Liver (tissue), 10 donors: ENCODE measurements at places on chromosomes 4 and X. TPM values are rescaled to one million over a fixed set of nuclear protein-coding genes. Genes with fewer than 3 reads are reported as not detected.

The PABPC1L2B gene
- not detected for total RNA-seq

DNA sequence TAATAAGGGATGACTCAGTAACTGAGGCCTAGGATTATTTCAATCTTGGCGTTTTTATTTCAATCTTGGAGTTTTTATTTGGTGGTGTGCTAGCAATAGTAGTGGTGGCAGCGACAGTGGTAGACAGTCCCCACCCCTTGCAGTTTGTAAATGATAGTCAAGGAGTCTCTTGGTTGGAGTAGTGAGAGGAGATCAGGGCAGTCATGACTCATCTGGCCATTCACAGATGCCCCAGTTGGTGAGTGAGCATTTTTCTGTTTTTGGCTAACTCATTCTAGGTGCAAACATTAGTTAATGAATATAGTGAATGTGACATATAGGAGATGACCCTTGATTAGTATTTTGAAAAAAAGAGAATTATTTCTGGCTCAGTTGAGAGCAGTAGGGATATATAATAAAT is 93.5 kb upstream of the ADAD1 start:
- no peak for DNase-seq
- no peaks in the 10 kb centered on the region for H3K27me3 ChIP-seq
- H3K4me1 ChIP-seq, result no peaks in the 10 kb centered on the region
- peaks cover 23% of the 10 kb centered on the region for H3K36me3 ChIP-seq
- no peak overlapping the region for H3K27ac ChIP-seq
- H3K4me3 ChIP-seq, result no peak overlapping the region

The CORIN gene
- 0.17 TPM for total RNA-seq

GRCh38 chr4:128823025-128823661 is 13.6 kb downstream of the JADE1 start:
- no peak overlapping the region for H3K4me3 ChIP-seq
- H3K27ac ChIP-seq, result no peak overlapping the region
- no peak for DNase-seq
- peaks cover 6% of the 10 kb centered on the region for H3K4me1 ChIP-seq

DNA sequence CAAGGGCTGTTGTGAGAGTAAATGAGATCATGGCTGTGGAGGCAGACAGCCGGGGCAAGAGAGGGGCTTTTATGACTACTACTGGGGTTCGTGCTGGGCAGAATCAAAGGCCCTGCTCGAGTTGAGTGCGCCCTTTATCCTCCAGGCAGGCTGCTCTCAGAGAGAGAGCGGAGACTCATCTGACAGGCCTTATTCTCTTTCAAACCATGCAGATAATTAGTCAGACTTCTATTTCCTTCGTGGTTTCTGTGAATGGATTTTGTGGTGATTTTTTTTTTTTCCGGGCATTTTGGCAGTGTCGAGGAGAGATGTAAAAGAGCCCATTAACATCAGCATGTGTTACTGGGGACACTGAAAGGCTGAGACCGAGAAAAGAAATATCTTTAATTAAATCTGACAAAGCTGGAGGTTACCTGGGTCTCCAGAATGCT is 73.6 kb downstream of the MED28 start:
- no peaks in the 10 kb centered on the region for H3K36me3 ChIP-seq
- DNase-seq, result no peak
- no peak overlapping the region for H3K4me3 ChIP-seq
- H3K27ac ChIP-seq, result no peak overlapping the region
- H3K4me1 ChIP-seq, result no peaks in the 10 kb centered on the region
- H3K27me3 ChIP-seq, result no peaks in the 10 kb centered on the region

DNA sequence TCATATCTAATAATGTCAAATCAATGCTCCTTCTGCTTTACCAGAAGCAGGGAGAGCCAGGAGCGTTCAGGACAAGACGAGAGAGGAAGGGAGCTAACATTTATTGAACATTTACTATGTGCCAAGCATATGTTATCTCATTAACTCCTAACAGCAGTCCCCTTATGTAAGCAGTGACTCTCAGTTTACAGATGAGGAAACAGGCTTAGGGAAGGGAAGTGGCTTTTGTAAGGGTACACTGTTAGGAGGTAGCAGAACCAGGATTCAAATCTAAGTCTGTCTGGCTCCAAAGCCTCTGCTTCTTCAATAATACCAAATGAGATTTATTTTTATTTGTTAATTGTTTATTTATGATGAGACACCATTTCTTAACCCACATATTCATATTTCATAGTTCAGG is 2.6 kb upstream of the STARD8 start:
- H3K36me3 ChIP-seq, result no peaks in the 10 kb centered on the region
- no peak overlapping the region for H3K4me3 ChIP-seq
- DNase-seq, result no peak

The GPC4 gene
- 0.23 TPM for total RNA-seq

The JAKMIP1 gene
- not detected for total RNA-seq

GRCh38 chr4:154276496-154276895 is 215.1 kb downstream of the DCHS2 start:
- no peak for DNase-seq
- H3K27me3 ChIP-seq, result peaks cover 4% of the 10 kb centered on the region
- no peaks in the 10 kb centered on the region for H3K4me1 ChIP-seq
- H3K27ac ChIP-seq, result no peak overlapping the region
- no peak overlapping the region for H3K4me3 ChIP-seq

DNA sequence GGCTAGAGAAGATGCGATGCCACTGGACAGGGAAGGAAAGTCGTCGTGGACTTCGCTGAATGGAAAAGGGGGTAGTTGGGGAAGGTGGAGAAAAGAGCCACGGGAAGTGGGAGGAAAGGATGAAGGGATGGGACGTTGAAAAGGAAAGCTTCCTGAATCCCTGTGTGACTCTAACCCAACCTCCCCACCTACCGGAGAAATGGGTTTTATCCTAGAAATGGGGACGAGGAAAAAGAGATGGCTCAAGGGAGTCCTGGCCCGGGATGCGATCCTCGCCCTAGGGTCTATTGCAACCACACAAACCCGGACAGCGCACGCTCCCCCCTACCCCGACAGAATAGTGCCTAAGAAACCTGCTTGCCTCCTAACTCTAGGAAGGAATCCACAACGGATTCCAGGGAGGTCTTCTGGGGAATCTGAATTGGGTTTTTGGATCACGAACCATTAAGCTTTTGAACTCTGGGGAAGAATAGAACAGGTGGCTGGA is 738 bp upstream of the TSPAN5 start:
- DNase-seq, result no peak
- no peak overlapping the region for H3K27ac ChIP-seq
- H3K4me1 ChIP-seq, result peaks cover 21% of the 10 kb centered on the region
- peak overlapping the region; percentile 53 for H3K4me3 ChIP-seq
- no peaks in the 10 kb centered on the region for H3K27me3 ChIP-seq

The KDM6A gene
- total RNA-seq, result 30.2 TPM

- no peak overlapping the region for H3K27ac ChIP-seq
- peaks cover 43% of the 10 kb centered on the region for H3K4me1 ChIP-seq
- no peak overlapping the region for H3K4me3 ChIP-seq
Observed at GRCh38 chrX:24168807-24169206, 19.3 kb downstream of the ZFX start.

The HSFX2 gene
- not detected for total RNA-seq

The SULT1B1 gene
- total RNA-seq, result 30.5 TPM

The TMSB15B gene
- 0.08 TPM for total RNA-seq

- no peak overlapping the region for H3K4me3 ChIP-seq
- H3K4me1 ChIP-seq, result peaks cover 5% of the 10 kb centered on the region
- no peaks in the 10 kb centered on the region for H3K27me3 ChIP-seq
Observed at GRCh38 chrX:39616098-39616729, 481.5 kb downstream of the BCOR start.

DNA sequence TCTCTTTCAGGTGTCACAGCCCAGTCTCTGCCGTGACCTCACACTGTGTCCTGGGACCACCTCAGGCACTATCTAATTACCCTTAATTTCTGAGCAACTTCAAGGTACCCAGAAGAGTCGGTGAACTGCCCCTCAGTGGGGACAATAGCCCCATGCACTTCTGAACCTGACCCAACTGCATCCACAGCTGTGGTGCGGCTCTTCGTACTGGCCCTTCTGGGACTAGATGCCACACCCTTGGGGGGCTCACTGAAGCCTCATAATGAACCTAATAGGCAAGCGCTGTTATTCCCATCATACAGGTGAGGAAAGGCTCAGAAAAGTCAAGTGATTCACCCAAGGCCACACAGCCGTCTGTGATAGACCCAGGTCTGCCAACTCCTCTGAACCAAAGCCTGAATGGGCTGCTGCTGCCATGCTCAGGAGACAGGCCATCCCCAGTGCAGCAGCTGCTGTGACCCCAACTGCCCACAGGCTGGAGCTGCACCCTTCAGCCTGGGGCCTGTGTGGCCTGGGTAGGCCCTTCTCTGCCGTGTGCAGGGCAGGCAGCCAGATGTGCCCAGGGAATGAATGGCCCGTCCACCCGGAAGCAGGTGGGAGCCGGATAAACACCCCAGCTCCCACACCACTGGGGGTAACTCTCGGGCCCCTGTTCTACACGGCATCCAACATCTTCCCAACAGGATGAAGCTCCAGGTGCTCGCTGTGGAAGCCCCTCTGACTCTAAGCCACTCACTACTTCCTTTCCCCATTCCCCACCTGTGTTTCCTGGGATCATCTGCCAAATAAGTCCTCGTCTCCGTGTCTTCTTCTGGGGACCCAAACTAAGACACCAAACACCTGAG is 35.9 kb downstream of the HMX1 start:
- H3K4me1 ChIP-seq, result no peaks in the 10 kb centered on the region
- no peak overlapping the region for H3K4me3 ChIP-seq
- no peak overlapping the region for H3K27ac ChIP-seq
- no peak for DNase-seq
- H3K27me3 ChIP-seq, result no peaks in the 10 kb centered on the region

DNA sequence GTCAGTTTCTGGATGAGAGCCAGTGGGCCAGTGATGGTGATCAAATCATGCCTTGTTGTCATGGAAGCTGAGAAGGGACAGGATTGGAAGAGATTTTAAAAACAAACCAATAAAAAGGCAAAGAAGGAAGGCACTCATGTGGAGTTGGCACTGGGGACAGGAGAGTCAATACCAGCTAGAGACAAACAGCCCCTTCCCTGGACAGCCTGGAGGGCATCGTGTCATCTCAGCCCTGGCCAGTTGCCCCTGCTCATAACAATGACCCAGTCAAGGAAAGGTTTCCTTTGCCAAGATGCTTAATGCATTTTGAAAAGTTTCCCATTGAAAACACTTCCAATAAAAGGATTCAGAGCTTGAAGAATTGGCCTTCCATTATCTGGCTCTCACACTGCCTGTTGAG is 55.5 kb downstream of the SCML1 start:
- H3K36me3 ChIP-seq, result no peaks in the 10 kb centered on the region
- peaks cover 1% of the 10 kb centered on the region for H3K27me3 ChIP-seq
- no peak for DNase-seq
- H3K27ac ChIP-seq, result no peak overlapping the region
- no peak overlapping the region for H3K4me3 ChIP-seq

GRCh38 chrX:66005830-66006449 is 33.9 kb downstream of the VSIG4 start:
- no peak overlapping the region for H3K27ac ChIP-seq
- H3K4me3 ChIP-seq, result no peak overlapping the region
- no peaks in the 10 kb centered on the region for H3K4me1 ChIP-seq
- no peaks in the 10 kb centered on the region for H3K27me3 ChIP-seq
- no peaks in the 10 kb centered on the region for H3K36me3 ChIP-seq

- no peaks in the 10 kb centered on the region for H3K27me3 ChIP-seq
- no peaks in the 10 kb centered on the region for H3K4me1 ChIP-seq
- DNase-seq, result no peak
- no peaks in the 10 kb centered on the region for H3K36me3 ChIP-seq
- H3K4me3 ChIP-seq, result no peak overlapping the region
- H3K27ac ChIP-seq, result no peak overlapping the region
Observed at GRCh38 chr4:147194604-147195003, 248.9 kb upstream of the TTC29 start.

GRCh38 chr4:19293781-19294180 is 957.9 kb upstream of the SLIT2 start:
- H3K27me3 ChIP-seq, result no peaks in the 10 kb centered on the region
- DNase-seq, result no peak
- no peaks in the 10 kb centered on the region for H3K36me3 ChIP-seq
- H3K4me1 ChIP-seq, result no peaks in the 10 kb centered on the region
- no peak overlapping the region for H3K4me3 ChIP-seq

DNA sequence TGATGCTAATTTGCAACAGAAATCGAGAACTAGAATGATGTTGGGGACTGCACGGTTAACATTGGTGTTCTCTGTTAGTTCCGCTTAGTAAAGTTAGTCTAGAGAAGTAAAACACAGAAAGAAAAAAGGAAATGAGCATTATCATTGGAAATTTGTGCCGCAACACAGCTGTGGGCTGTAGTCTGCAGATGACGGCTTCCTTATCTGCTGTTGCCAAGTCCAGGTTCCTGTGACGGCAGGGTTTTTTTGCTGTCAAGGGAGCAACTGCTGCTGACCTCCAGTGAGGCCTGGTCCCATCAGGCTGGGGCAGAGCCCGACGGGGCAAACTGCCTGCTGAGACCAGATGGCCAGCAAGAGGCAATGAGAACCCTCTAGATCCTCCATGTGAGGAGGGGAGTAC is 38.9 kb upstream of the PHEX start:
- peak; percentile 32 for DNase-seq
- peak overlapping the region; percentile 56 for H3K27ac ChIP-seq
- no peak overlapping the region for H3K4me3 ChIP-seq
